Hematopoietic multipotent progenitor cell treated with erythropoietin and hydrocortisone succinate and interleukin-3 and kit ligand, for 17 days (in vitro differentiated cells): ENCODE measurements at places on chromosomes 4 and X.
A peak's percentile ranks its signal among the peaks of the same experiment; 100 is the strongest.

GRCh38 chr4:148834804-148835631 is 392.8 kb upstream of the NR3C2 start:
- no peak for DNase-seq

DNA sequence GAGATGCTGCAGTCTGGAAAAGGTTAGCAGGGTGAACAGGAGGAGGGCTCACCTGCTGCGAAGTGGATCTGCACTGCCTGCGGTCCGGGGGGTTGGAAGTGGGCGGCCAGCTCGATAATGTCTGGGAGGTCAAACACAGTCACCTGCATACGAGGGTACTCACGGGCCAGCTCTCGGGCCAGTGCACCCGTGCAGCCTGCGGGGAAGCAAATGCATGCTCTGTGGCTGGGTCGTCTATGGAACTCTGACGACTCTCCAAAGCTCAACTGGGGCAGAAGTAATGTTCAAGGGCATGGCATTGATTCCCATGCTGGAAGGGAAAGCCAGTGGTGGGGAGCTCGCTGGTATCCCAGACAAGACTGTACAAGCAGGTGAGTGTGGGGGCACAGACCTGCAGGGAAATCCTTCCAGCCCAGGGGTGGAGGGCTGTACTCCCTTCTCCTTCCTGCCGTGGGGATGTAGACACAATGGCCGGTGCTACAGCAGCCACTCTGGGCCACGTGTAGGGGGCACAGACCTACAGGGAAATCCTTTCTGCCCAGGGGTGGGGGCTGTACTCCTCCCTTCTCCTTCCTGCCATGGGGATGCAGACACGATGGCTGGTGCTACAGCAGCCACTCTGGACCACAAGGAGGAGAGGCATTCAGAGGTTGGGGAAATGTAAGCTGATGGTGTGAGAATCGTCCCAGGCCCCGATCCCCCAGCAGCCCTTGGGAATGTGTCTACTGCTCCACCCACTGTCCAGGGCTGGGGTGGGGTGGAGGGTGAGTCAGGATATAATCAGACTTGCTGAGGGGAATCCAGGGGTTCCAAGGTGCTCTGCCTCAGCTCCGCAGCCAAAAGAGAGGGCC is 26.2 kb upstream of the SLC25A6 start:
- DNase-seq: no peak

GRCh38 chr4:76215077-76215476 is 1.5 kb upstream of the SCARB2 start:
- no peak for DNase-seq

DNA sequence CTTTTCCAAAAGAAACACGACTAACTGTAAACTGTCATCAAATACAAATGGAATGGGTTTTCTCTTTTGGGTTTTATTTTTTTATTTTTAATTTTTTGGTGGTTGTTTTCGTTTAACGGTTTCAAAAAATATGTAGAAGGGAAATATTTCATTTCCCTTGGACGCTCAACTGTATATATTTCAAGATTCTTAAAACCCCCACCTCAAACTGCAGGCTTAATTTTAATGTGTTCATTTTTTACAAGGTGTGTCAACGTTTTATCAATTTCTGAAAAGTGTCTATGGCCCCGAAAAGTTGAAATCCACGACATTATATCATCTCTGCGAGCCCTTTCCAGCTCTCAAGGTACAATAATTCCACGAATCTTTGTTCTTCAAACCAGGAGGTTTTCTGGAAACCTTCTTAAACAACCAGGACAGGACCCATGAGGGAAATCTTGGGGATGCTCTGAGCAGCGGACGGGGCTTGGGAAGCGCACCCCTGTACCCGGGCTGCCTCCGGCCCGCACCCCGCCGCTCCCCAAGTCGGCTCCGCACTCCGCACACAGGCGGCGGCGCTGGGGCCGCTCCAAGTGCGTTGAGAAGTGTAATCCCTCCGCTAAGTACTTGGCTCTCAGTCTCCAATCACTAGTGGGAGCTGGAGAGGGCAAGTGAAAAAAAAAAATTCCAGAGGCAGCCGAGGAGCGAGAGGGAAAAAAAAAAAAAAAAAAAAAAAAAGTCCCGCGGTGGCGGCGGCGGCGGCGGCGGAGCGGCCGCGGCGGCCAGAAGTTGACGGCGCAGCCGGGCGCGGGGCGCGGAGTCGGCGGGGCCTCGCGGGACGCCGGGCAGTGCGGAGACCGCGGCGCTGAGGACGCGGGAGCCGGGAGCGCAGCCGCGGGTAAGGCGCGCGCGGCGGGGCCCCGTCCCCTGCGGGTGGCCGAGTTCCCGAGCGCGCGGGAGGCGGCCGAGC is at the start of gene BMPR1B:
TSS of gene BMPR1B (plus strand) at position 764 of the 949 bp plus-strand sequence. CDS start 346,470 bp downstream, outside the sequence.
- no peak for DNase-seq

DNA sequence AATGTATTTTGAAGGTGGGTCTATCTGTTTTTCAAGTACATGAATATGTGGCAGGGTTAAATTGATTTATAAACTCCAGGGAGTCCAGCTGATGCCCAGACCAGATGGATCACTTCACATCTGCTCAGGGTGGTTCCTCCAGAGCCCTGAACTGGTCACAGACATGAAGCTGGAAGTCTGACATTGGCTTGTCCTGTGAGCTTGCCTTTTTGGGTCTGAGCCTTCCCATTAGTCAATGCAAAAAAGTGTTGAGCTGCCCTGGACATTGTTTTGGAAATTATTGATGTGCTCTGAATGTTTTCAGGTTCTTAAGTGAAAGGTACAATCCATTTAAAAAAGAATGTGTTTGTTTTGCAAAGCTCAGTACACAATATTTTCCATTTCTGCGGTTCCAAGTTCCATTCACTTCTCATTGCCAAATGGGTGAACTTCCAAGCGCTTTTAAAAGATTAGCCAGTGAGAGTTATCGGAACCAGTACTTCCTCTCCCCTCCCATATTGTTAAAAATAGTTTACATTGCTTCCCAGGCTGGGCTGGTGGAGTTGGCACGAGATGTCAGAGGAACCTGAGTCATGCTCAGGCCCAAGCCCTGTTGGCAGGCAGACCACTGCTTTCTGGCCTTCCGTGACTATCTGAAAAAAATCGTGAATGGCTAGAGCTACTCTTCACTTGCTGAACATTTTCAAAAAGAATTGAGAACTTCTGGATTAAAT is 52.1 kb downstream of the PDGFRA start:
- DNase-seq: no peak

GRCh38 chr4:166363198-166363597 is 490.2 kb downstream of the TLL1 start:
- no peak for DNase-seq

DNA sequence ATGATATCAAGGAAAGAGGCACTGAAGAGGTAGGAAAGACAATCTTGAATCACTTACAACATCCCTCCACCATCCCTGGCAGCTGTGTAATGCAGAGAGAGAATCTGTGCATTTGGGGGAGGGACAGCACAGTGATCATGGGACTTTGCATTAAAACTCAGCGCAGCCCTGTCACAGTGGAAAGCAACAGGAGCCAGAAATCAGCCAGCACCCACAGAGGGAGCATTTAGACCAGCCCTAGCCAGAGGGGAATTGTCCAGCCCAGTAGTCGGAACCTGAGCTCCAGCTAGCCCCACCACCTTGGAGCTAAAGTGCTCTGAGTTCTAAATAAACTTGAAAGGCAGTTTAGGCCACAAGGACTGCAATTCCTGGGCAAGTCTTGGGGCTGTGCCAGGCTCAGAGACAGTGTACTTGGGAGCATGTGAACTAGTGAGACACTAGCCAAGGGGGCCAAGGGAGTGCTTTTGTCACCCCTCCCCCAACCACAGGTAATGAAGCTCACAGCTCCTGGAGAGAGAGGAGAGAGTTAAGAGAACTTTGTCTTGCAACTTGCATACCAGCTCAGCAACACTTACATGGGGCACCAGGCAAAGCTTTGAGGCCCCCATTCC is 83.9 kb upstream of the FAM241A start:
- no peak for DNase-seq

GRCh38 chr4:108314900-108315589 is 146.3 kb upstream of the LEF1 start:
- DNase-seq: no peak

DNA sequence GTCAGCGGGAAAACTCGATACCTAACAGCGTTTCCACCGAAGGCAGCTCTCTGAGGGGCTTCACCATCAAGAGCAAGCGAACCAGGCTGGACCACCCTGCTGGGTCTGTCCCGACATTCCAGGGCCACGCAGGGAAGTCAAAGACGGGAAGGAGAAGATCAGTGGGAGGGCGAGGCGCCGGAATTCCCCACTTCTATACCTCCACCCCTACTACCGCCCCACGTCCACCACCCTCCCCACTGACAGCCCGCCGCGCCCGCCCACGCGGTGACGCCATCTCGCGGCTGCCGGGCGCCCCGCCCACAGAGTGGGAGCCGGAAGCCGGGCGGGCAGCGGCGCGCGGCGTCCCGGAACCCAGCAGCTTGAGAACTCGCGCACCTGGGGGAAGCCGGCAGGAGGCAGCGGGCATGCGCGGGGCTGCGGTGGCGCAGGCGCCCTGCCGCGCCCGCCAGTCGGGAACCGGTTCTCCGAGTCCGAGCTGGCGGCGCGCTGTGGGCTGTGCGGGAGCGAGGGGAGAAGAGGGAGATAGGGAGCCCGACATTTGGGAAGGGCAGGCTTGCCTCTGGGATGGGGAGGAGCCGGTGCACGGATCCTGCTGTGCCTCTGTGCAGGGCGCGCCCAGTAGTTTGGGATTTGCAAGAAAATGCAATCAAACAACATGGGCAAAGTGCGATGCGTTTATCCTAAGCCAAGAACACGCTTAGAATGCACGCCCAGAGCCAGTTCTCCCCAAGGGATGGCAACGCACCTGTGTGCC is 3.2 kb upstream of the STIM2 start:
- peak; percentile 92 for DNase-seq

- DNase-seq: no peak
Observed at GRCh38 chr4:52483186-52483890, 175.8 kb downstream of the USP46 start.

DNA sequence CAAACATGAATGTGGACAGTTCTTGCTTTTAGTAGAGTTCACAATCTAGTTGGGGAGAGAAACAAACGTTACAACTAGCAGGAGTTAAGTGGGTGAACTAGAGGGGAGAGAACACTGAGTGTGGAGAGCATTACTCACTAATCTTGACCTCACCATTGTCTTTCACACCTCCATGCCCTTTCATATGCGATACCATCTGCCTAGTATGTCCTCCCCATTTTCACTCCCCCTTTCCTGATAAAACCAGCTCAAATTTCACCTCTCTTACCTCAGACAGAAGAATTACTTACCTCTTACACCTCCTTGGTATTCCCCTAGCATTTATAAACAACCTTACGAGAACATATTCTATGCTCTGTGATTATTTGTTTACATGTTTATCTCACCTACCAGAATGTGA is 53.6 kb downstream of the LAS1L start:
- DNase-seq: no peak

GRCh38 chrX:1124531-1124930 is 87.9 kb downstream of the CRLF2 start:
- DNase-seq: no peak

GRCh38 chrX:15601932-15602331 is 1.2 kb upstream of the ACE2 start:
- no peak for DNase-seq

DNA sequence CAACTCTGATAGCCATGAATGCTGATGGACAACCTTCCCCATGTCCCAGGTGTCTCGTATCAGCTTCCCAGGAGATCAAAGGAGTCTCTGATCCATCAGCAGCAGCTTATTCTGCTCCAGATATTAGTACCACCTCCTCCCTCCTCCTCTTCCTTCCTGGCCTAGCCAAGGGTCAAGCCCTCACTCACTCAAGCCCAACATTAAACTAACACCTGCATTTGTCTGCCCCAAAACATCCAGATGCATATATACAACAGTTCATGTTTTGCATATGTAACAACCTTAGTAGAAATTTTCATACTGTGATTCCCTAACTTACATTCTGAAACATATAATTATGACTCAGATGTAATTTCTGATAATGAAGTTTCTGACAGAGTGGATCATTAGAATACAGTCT is 29.9 kb downstream of the BCLAF3 start:
- no peak for DNase-seq

DNA sequence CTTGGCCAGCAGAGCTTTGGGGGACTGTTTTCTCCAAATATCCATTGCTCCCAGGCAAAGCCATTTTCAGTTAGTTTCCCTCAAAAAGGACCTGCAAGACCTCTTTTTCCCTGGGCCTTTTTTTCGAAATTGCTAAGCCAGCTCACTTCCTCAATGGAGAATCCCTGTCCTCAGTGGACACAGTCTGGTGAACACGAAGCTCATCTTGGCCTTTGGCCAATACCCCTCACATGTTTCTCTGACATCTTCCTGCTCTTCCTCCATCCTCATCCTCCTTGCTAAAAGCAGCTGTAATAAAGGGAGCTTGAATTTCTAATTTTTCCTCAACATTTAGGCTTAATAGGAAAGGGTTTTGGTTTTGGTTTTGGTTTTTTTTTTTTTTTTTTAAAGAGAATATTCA is 17.6 kb upstream of the PRPS1 start:
- no peak for DNase-seq

GRCh38 chr4:7381890-7382633 is 52.7 kb downstream of the PSAPL1 start:
- no peak for DNase-seq

DNA sequence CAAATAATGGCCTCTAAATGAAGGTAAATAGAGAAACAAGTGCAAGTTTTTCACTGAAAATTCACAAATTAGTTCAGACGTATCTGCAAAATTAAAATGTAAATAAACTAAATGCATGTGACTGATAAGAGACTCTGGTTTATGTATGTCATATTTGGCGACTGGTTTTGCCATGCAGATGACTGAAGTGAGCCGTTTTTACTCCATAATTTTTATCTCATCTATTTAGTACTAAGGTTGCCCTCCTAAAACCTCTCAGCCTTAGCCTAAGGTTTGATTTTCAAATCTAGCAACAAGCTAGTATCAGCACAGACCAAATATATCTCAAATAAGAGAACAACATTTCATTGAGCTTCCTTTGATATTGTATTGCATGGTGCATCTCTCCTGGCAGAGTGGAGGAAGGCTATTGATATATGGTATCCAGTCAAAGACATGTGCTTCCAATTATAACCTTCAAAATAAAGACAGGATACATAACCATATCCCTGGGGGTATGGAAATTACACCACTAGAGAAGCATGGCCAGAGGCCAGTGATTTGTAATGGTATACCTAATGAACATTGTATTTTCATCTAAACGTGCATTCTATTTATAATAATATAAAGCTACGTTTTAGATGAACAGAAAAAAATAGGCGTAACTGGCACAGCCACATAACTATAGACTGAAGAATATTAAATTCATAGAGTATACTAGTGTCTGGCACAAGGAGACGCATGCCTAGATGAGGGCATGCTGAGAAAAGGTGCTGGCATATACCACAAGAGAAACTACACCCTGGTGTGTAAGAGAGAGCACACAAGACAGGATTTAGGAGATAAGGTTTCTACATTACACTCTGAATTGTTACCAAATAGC is 392.6 kb upstream of the INTU start:
- DNase-seq: no peak
